Stomach (tissue), 19 donors: ENCODE measurements at places on chromosomes 13 and 19. TPM values are rescaled to one million over a fixed set of nuclear protein-coding genes. Genes with fewer than 3 reads are reported as not detected.

The LILRA5 gene
- 2.6 TPM for total RNA-seq

The ZNF724 gene
- 10.7 TPM for total RNA-seq

The IGFL4 gene
- not detected for total RNA-seq

The ZNF581 gene
- 2.2 TPM for total RNA-seq

The SLC1A5 gene
- total RNA-seq: 27.7 TPM

The HIPK4 gene
- total RNA-seq: not detected

The ZNF729 gene
- total RNA-seq: not detected

The KLK14 gene
- total RNA-seq: not detected
